NCI-H2227 treated with DMSO at 0.1 percent for 48 hours (cell line): ENCODE measurements at places on chromosomes 4 and X.

- no peak for DNase-seq
Observed at GRCh38 chrX:17377795-17378194, 2.8 kb downstream of the NHS start.

GRCh38 chr4:105116616-105117319, 29.9 kb upstream of the TET2 start:
- no peak for DNase-seq

DNA sequence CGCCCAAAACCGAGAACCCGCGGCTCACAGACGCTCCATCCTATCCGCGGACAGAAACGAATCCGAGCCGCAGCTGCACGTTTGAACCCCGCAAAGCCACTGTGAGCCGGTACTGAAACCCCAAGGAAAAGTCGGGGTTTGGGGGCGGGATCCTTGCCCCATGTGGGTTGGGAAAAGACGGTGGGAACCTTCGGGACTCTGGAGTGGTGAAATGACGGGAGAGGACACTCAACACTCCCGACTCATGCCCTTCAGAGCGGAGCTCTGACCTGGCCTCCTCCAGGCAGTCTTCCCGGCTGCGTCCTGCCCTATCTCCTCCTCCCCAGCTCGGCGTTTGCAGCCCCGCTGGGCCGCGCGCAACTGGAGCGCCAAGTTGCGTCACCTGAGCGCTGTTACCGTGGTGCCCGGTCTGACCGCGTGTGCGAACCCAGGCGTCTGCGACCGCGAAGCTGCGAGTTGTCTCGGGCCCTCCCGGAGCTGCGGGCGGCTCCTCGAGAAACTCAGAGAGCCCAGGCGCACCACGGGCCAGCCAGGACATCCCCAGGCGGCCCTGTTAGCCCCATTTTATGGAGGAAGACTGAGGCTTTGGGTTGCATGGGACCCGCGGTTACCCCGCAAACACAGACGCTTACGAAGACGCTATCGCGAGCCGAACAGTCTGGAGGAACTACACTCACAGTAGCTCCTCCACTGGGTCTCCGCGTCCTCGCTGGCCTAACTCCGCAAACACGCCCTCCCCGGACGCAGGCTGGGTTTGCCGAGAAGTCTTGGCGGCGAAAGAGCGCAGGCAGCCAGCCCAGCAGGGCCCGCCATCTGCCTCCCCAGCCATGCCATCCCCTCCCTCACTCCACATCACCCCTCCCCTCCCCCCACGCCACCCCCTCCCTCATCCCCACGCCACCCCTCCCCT, 20.3 kb upstream of the HMX1 start:
- DNase-seq, result no peak

DNA sequence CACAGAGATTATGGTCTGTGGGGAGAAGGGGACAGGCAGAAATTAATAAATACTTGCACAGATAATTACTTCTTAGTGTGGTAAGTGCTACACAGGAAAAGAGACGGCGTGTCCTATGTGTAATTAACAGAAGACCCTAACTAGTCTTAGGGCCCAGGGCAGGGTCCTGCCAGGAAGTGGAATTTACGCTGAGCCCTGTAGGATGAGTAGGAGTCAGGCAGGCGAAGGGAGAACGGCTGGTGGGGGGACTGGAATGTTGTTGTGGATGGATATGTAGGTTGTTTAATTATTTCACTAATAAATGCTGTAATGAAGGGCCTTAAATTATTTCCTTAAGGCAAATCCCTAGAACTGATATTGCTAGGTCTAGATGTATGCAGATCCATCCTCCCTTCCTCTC, 26.7 kb upstream of the MFAP3L start:
- no peak for DNase-seq

- DNase-seq, result no peak
Observed at GRCh38 chr4:152853293-152853692, 73.5 kb downstream of the ARFIP1 start.

DNA sequence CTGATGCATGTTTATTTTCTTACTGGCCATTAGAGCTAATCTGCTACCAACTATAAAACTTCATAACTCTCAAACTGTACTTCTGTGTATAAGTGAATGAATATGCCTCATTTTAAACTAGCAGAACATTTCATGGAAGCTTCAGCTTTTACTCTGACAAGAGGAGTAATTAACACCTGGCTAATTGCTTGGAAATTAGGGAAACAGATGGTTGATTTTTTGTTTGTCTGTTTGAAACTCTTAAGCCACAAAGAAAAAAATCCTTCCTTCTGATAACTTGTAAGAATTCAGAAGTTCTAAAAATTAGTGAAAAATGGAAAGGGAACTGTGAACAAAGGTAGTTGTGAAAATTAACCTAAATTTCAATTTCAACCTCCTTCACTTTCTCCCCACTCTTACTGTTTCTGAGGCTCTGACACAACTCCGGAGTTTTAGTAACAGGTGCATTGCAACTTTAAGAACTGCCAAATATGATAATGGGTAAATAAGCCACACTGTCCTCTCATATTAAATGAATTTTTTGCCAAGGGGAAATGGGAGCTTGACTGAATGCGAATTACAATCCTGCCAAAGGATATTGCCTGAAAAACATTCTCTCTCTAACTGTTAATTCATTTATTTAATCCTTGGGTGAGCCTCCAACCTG, 1.0 kb downstream of the EGF start:
- DNase-seq, result no peak

- no peak for DNase-seq
Observed at GRCh38 chr4:154545689-154546088, 4.5 kb downstream of the PLRG1 start.

DNA sequence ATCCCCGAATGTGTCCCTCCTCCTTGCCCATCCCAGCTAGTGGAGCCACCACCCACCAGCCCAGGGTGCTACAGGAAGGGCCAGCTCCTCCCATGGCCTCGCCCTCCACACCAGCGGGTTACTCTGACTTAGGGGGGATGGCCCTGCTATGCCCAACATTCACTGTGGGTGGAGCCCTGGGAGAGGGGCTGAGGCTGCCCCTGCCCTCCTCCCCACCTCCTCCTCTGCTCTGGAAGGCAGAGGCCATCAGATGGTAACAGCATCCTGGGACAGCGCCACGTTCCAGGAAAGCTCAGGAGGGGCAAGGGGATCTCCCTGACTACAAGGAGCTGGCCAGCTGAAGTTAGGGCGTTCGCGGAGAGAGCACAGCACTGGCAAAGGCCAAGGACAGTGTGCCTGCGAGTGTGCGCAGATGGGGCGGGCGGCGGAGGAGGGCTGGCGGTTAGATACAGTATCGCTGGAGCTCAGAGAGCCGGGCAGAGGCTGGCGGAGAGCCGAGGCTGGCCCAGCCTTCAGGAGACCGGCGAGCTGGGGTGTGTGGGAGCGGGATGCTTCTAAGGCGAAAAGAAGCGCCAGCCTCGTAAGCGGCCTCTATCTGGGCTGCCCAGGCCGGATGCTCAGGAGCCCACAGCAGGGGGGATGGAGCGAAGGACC, 1.5 kb downstream of the JAKMIP1 start:
- DNase-seq, result peak; percentile 3

GRCh38 chrX:52574416-52575275, 57.8 kb upstream of the XAGE1B start:
- peak; percentile 68 for DNase-seq

DNA sequence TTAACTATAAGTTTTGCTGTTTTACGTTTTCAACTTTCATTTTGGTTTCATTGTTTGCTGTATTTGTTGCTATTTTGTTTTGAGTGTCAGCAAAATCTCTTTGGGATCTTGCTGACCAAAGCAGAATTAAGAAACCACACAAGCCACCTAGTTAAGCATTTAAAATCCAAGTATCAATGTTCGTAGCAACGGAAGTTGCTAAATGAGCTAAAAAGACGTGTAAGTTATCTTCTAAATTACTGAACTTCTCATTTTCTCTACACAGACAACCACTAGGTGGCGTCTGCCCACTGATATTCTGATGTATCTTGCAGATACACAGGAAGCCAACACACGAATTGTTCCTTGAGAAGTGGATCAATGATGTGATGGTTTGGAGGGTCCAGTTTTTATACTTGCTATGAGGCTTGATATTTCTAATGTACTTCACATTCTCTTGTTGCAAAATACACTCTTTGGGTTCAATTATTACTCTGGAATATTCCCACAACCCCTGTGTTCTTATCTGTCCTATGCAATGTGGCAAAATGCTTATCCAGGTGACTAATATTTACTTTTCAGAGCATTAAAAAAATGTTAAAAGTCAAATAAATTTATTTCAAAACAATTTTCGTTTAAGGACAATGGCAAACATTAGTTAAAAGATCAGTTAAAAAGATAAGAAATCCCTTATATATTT, 250.5 kb downstream of the TECRL start:
- no peak for DNase-seq

DNA sequence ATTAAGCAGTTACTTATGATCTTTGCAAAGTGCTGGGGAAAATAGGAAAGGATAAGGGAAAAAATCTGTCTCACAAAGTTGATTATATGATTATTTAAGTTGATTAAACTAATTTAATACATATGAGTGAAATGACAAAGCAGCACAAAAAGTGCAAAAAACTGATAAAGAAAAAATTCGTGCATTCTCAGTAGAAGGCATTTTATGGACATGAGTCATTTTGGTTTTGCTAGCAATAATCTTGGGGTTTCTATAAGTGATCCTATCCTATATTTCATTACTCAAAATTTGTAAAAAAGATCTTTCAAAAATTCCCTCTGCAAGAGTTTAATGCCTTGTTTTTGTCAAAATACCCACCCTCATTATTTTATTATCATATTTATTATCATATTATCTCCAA, 224.2 kb upstream of the ANXA10 start:
- no peak for DNase-seq

DNA sequence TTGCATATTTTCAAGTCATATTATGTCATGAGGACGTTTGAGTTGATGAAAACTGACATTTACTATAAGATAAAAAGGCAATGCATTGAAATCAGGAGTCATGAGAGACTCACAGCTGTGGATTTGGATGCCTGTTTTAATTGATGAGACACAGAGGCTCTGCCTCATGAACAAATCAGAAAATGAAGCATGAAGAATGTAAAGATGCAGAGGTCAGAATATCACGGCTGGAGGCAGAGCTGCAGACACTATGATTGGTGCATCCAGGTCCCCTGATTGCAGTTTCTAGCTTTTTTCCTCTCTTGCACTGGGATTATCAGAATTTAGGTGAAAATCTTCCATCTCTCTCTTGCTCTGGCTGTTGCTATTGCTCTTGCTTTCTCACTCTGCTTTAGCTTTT, 74.7 kb downstream of the FAM47B start:
- DNase-seq, result no peak

- no peak for DNase-seq
Observed at GRCh38 chr4:24067367-24068193, 177.7 kb upstream of the PPARGC1A start.

DNA sequence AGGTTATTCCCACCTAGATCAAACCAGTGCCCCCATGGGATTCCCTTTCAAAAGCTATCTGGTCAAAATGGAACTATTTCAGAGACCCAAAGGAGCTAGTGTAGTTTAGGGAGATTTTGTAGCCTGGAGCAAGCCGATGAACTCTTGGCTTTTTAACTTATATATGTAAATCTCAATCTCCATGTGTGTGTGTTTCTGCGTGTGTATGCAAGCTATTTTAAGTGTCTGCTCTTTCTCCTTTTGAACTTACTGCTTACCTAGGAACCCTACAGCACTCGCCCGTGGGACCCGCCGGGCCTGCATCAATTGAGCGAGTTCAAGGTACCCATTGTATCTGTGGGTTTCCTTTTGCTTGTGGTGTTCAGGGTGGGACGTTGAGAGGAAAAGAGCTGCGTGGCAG, 10.4 kb downstream of the CSTF2 start:
- no peak for DNase-seq

- no peak for DNase-seq
Observed at GRCh38 chr4:142297313-142297712, 548.8 kb downstream of the INPP4B start.

DNA sequence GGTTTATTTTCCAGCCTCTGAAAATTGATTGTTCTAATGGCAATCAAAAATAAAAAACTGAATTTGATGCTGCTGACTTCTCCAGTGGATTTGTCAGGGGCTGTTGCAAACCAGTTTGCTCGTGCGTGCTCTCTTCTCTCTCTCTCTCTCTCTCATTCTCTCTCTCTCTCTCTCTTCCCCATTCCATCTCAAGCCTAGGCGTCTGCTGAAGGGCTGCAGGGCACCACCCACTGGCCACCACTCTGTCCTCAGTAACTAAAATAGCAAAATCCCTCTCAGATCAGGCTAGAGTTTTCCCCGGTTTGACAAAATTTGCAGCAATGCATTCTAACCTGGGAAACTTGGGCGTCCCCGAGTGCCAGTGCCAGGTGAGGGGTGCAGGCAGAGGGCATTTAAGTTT, 19.4 kb downstream of the NKX6-1 start:
- DNase-seq, result no peak

GRCh38 chr4:968221-968620, 5.1 kb downstream of the DGKQ start:
- no peak for DNase-seq

DNA sequence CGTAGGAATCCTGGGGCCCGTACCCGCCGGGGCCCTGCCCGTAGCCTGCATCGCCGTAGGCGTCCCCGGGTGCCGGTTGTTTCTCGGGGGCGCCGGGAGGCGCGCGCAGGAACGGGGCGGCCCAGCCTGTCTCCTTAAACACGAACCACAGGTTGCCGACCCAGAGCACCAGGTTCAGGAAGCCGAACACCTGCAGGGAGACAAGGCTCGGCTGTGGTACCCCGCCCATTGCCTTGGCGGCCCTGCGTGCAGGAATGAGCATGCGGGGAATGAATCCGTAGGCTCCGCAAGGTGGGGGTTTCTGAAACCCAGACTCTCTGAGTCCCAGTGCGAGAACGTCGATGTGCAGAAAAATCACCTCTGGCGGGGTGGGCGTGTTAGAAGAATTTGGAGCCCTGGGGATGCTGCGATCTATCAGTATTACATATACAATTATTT, 5.4 kb upstream of the PRICKLE3 start:
- peak; percentile 56 for DNase-seq

DNA sequence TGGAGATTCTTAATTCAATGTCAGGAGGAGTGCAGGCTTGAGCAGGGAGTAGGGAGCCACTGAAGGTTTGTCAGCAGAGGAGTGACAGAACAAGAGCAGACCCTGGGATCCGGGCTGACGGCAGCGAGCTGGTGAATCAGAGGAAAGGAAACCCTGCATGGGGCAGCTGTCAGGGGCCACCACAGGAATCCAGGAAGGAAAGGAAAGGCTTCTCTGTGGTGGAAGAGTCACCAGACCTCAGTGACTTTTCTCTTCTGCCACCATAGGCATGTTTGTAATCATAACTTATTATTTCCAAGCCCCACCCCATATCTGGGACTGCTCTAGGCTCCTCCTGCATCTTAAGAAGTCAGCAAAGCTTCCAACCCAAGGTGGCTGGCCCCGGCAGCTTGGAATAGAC, 150.9 kb downstream of the BCOR start:
- no peak for DNase-seq

DNA sequence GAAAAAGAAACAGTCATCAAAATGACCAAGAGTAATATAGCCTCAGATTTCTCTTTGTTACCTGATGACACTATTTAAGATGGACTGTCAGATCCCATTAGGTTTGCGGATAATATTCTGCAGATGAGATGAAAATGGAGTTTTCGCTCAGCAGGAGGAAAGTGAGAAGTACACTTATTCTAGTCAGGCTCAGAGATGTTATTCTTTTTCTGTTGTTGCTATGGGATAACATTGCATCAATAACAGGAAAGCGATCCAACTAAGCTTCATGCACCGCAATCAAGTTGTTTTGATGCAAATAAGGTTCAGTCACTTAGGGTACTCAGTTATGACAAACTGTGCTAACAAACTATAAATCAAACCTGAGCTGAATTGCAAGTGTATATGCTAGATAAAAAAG, 415.0 kb downstream of the CCSER1 start:
- no peak for DNase-seq
